ENCODE measurements at places on chromosomes 13 and 19. TPM values are rescaled to one million over a fixed set of nuclear protein-coding genes. Genes with fewer than 3 reads are reported as not detected.

DNA sequence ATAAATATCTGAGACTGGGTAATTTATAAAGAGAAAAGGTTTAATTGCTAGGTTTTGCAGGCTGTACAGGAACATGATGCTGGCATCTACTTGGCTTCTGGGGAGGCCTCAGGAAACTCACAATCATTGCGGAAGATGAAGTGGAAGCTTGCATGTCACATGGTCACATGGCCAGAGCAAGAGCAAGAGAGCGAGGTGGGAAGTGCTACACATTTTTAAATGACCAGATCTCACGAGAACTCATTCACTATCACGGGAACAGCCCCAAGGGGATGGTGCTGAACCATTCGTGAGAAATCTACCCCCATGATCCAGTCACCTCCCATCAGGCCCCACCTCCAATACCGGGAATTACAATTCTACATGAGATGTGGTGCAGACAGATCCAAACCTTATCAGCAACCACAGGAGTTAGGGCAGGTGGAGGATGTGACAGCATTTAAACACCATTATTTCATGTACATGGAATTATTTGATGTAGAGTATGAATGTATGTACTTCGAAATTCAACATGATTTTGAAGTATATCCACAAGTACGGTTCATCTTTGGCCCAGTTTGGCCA is 10.5 kb upstream of the CLDN10 start:
- no peak for DNase-seq

KCNRG gene
- 2.1 TPM for polyA plus RNA-seq

GRCh38 chr19:33797802-33798671 is 1.4 kb downstream of the KCTD15 start:
- peak; percentile 53 for DNase-seq

- DNase-seq = peak; percentile 79
These were observed at the start of gene GSX1 for GRCh38 chr13:27792393-27793218. GSX1 (plus strand) TSS chr13:27792483; CDS start chr13:27792691, 208 bp downstream.

DNA sequence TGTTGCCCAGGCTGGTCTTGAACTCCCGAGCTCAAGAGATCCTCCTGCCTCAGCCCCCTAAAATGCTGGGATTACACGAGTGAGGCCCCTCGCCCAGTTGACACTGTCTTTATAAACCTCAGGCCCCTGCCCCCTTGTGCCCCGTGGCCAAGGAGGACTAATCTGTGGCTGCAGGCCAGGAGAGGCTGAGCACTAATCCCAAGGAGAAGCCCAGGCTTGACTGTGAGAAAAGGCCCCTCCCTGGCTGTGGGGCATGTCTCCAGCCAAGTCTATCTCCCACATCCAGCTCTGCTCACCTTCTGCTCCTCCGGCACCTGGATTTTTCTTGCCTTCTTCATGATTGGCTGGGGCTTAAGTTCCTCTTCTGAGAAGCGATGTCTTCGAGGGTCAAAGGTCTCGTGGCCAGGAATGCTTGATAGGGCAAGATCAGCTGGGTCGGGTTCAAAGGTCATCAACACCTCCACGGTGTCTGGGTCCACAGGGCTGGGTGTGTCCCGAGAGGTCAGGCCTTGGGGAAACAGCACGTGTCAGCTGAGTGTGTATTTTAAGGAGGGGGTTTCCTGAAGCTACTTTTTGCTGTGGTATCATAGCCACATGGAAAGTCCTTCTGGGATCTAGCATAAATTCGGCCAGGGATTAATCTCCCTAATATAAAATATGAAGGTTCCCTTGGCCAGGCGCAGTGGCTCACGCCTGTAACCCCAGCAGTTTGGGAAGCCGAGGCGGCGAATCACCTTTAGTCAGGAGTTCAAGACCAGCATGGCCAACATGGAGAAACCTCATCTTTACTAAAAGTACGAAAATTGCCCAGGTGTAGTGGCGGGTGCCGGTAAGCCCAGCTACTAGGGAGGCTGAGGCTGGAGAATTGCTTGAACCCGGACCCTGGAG is 3.8 kb downstream of the DBP start:
- no peak for DNase-seq

SIGLEC10 gene
- 1.6 TPM for polyA plus RNA-seq

- DNase-seq = no peak
These were observed 4.3 kb downstream of the KLF2 start for GRCh38 chr19:16328824-16329482.

GRCh38 chr13:97653443-97654140 is 219.6 kb downstream of the RAP2A start:
- DNase-seq = no peak

GRCh38 chr19:29170554-29170953 is 42.4 kb downstream of the UQCRFS1 start:
- DNase-seq = no peak

ANO8 gene
- polyA plus RNA-seq = 13.3 TPM

DNA sequence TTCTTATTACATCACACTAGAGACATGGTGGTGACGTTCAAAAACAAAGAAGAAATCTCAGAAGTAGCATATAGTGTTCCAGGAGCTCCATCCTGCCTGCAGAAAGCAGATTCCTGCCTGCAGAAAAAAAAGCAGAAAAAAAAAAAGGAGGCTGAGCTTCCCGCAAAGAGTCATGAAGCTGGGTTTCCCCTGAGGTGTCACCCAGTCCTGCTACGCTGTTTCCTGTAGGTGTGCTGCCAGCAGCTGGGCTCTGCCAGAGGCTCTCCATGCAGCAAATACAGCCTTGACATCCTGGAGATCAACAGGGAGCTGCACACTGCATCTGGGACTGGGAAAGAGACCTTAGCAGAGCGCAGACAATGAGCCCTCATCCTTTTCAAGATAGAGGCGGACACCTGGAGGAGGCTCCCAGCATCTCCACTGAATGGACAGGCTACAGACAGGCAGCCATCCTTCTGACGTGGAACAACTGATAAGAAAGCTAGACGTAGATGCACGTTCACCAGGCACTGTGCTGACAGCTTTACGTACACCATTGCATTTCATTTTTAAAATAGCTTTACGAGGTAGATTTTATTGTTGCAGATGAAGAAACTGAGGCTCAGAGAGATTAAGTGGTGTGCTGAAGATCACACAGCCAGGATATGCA is 350.9 kb downstream of the FOXO1 start:
- no peak for DNase-seq

DNA sequence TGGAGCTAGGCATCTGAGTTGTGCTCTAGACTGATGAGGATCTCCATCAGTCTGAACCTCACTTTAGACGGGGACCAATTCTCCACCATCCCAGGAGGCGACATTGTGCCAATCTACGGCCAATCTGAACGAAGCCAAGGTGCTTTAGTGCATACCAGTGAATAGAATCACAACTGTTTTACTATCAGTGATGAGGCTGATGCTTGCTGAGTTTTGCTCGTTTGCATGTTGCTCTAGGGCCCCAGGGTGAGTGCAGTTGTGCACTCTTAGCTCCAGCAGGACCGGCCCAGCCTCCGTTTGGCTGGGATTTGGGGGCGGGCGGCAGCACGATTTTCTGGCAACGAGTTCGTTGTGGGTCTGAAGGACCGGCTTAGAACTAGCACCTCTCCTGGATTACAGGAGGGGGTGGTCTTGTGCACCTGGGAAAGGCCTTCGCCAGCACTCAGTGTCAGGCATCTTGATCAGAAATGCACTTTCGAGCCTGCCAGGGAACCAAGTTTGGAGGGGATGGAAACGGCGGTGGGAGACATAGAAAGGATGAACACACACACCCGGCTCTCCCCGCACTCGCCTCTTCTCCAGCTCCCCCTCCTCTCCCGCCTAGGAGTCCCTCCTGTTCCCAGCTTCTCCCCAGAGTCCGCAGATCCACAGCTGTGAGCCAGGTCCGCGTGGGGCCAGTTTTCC is 4.4 kb downstream of the GSX1 start:
- no peak for DNase-seq

TUBA3C gene
- not detected for polyA plus RNA-seq

GRCh38 chr19:55704494-55705245 is 29.6 kb downstream of the EPN1 start:
- no peak for DNase-seq

- no peak for DNase-seq
These were observed 63.9 kb upstream of the ARHGEF7 start for GRCh38 chr13:111051041-111051725.

GRCh38 chr13:81320516-81320915 is 979.6 kb upstream of the SPRY2 start:
- DNase-seq = no peak

ALOX5AP gene
- polyA plus RNA-seq = 4.2 TPM

DNA sequence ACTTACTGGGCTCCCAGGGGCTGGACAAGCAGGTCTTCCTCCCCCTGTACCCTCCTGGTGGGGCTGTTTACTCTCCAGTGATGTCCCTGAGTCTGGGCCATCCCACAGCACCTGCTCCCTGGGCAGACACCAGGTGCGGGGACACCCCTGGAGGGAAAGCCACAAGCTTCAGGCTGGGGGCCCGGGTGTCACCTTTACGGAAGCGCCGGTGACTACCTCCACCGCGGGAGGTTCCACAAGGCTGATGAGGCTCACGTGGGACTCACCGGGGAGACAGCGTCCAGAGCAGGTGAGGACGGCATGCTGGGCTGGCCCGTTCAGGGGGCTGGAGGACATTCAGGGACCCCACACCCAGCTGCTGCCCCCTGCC is 24.9 kb downstream of the NFILZ start:
- no peak for DNase-seq

DNA sequence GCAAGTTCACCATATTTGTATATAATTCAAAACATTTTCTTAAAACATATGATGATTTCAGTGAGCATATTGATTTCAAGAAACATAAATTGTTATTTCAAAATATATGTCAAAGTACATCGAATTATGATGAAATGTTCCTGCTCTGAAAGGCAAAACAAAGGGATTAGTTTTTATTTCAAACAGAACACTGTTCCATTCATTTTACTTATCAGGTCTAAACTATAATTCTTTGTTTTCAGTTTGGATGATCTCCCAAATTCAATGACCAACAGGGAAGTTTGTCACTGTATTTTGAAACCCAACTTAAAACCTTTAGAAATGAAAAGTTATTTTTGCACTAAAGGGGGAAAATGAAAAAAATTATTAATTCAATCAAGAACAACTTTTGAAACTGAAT is 610.2 kb downstream of the SLITRK1 start:
- DNase-seq = no peak

PROZ gene
- 2.3 TPM for polyA plus RNA-seq

- DNase-seq = peak; percentile 42
These were observed 65.9 kb upstream of the ZNF599 start for GRCh38 chr19:34838753-34839431.

DNA sequence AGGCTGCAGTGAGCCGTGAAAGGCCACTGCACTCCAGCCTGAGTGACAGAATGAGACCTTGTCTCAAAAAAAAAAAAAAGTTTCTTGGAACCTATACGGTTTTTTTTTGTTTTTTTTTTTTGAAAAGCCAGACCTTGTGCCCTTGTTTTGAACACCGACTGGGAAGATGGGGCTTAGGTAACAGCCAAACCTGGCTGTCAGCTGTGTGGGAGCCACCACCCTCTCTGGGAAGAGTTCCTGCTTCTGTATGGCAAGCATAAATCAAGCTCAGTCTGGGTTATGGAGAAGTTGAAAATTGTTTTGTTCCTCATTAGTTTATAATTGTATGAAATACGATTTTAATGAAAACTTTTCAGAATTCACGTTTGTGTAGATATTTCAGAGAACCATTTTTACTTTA is 39.5 kb downstream of the MPHOSPH8 start:
- no peak for DNase-seq

NMRK2 gene
- not detected for polyA plus RNA-seq

CSNK1A1L gene
- 0.15 TPM for polyA plus RNA-seq

DNA sequence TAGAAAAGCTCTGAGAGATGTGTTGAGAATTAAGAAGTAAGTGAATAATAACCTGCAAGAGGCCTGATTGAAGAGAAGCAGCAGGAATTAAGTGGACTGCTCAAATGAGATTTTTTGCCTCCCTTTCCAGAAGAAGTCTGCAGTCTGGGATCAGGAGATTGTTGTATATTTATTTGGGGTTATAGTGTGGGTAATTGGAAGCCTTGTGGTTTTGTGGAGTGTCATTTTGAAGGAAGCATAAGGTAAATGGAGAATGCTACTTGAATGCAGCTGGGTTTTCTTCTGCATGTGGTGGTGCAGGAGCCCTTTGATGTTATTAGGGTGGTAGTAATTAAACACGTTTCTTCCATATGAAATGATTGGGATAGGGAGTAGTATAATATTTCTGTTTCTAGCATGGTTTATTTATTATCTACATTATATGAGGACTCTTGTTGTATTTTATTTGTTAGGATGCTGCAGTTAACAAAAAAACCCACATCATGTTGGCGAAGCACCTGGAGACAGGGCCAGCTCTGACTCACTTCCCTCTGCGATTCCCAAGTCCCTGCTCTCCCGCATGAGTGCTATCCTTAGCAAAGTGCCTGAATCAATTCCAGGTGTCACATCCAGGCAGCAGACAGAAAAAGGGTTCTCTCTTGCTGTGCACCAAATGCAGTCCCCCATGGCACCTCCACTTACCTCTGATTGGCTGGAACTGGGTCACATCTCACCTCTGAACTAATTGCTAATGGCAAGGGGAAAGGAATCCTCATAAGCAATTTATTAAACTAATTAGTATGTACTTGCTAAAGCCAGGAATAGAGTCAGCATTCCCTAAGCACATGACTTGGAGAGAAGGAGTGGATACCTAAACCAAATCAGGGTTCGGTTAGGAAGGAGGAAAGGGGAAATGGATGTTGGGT is 54.8 kb downstream of the DGKH start:
- DNase-seq = no peak

Measured in left kidney (tissue), 8 donors.